ENCODE measurements at places on chromosomes 2 and 18.
A peak's percentile ranks its signal among the peaks of the same experiment; 100 is the strongest.

- DNase-seq, result peak; percentile 60
Measured at GRCh38 chr2:114550895-114551793, 108.7 kb downstream of the DPP10 start.

- no peak for DNase-seq
Measured at GRCh38 chr2:23789012-23789411, 137.9 kb downstream of the ATAD2B start.

DNA sequence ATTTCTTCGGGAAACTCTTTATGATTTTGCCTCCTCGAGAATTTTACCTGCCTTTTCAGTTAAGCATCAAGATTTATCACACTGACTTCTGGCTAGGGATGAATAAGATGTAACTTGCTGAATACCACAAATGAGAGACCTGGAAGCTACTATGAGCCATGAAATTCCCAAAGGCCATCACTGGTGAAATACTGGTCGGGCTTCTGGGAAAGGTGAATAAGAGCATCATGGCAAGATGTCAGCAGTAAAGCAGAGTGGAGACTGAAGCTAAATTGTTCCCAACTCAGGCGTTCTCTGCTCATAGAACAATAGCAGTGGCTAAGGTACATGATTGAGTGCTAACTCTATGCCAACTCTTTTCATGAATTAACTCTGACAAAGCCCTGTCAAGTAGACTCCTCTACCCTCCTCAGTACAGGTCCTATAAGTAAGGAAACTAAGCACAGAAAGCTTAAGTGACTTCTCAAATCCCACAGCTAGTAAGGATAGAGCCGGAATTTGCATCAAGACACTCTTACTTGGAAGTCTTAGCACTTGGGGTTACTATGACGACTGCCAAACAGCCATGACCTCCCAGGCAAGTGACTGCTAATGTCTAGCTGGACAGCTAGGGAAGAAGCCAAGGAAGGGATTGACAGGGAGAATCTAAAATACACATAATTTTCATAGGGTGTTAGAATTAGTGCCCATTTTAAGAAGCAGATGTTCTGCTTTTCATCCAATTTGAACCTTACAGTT is 22.7 kb upstream of the DSC3 start:
- DNase-seq, result no peak

GRCh38 chr2:26852405-26853306 is 4.7 kb downstream of the DPYSL5 start:
- DNase-seq, result no peak

DNA sequence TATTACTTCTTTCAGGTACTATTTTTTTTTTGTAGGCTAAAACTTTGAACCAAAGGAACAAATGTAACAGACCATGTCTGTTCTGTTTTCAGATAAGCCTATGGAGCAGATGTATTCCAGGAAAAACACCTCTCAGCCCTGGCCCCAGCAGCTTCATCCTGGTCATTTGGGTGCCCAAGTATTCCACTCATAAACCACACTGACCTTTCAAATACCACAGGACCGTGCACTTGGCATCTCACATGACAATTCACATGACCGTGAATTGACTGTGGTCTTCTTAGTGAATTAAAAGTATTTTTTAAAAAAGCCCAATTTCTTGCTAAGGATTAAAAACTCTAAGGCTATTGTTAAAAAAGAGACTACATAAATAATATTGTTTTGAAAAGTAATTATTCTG is 50.2 kb downstream of the SMIM21 start:
- no peak for DNase-seq

GRCh38 chr2:23363831-23364230 is 21.1 kb upstream of the KLHL29 start:
- DNase-seq, result no peak

DNA sequence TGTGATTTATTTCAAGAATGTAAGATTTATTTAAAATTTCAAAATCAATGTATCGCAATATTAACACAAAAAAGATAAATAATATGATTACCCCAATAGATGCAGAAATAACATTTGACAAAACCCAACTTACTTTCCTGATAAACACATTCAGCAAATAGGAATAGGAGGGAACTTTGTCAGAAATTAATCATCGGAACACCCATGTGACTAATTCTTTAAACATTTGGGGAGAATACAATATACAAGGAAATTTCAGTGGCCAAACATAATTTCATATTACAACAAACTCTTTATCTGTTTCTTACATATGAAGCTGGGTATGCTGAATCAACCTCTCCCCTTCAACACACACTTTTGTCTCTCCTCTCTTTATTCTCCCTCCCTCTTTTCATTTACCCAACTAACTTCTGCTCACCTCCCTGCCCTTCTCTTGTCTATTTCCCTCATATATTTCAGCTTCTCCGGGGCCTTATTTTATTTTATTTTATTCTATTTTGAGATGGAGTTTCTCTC is 309.6 kb upstream of the CNTNAP5 start:
- no peak for DNase-seq

- no peak for DNase-seq
Measured at GRCh38 chr2:109068811-109069210, 60.2 kb upstream of the SH3RF3 start.

GRCh38 chr2:112314856-112315255 is 39.5 kb downstream of the ZC3H6 start:
- DNase-seq, result no peak

DNA sequence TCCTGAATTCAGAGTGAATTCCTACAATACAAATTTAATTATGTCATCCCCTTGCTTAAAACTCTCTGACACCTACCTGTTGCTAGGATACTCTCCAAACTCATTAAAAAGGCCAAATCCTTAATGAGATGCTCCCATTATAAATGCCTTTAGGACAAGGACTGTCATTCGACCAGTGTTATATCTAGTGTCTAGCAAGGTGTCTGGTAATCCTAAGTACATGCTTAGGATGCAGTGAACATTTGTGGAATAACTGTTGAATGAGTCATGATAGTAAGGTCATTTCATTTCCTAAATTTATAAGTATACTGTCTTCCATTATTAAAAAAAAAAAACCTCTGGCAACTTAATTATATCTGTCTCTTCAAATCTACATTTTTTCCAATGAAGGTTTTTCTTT is 588.9 kb upstream of the NRXN1 start:
- no peak for DNase-seq

GRCh38 chr18:78790511-78790910 is 189.1 kb upstream of the SALL3 start:
- DNase-seq, result no peak

DNA sequence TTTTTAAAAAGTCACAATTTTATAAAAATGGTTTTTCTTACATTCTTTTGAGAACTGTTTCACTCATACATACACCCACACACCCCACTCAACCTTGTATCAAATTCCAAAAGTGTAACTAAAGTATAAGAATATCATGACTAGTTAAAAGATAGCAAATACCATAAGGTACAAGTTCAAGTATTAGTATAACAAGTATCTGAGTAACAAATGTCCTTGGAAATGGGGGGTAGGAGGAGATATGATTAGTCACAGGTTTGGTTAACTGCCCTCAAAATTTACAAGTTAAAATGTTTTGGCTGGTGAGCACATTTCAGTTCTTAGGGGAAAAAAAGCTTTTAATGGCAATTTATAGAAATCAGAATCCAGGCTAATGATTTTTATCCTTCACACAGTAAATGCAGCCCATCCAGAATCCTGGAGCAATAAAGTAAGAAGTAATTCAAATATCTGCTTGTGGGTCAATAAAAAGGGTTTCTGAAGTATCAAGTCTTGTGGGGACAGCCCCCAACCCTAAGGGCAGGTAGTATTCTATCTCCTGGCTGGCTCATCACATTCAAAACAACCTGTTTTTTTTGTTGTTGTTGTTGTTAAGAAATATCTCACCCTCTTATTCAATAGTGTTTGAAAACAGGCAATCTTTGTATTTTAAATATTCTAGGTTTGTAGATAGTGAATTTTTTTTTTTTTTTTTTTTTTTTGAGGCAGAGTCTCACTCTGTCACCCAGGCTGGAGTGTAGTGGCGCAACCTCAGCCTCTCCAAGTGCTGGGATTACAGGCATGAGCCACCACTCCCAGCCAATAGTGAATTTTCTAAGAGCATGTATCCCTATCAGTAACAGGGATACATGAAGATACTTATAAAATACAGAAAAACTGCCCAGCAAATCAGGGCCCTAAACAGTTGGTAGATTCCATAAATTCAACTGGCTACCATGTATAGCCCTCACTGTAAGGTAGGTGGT is 14.5 kb downstream of the IAH1 start:
- no peak for DNase-seq

DNA sequence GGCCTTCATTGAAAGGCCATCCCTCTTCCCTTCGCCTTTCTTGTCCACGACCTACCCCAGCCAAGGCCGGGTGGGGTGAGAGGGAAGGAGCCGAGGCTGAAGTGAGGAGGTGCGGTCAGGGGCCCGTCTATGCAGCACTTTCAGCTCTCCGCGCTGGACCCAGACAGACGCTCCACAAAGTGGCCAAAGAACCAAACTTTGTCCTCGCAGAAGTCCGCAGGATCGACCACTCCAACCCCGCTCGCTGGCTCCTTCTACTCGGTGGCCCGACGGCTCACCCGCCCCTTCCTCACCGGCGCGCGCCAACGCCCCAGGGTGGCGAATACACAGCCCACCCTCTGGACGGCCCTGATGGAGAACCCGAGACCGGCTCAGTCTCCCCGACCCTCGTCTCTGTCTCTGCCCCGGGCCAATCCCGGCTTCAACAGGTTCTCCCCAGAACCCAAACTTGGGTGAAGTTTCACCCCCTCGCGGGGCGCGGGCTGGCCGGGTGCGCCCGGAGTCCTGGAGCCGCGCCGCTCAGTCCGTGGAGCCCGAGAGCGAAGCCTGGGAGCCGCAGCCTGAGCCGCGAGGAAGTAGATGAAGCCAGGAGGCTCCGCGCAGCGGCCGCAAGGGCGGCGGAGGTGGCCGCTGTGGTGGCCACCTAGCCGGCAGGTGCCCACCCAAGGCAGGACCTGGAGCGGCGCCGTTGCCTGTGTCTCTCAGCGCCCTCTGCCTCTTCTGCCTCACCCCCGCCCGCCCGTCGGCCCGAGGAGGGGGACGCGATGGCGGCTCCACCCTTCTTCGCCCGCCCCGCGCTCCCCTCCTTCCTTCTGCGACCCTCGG is 26.7 kb upstream of the ALPP start:
- no peak for DNase-seq

DNA sequence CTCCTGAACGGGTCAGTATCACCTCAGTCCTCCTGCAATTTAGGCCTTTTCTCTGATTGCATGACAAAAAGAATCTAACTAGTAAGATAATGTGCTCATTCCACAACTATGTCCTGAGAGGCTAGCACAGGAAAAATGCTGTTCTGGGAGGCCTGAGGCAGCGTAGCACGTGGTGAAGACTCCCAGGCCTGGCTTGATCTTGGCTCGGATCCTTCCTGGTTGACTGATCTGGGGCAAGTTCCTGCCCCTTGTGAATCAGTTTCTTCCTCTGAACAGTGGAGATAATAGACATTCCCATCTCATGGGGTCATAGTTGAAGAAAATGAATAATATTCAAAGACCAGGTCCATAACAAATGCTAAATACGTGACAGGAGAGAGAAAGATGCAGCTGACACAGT is 12.3 kb downstream of the FBLN7 start:
- no peak for DNase-seq

- DNase-seq, result no peak
Measured at GRCh38 chr2:241933179-241933911, 63.8 kb downstream of the RTP5 start.

Measured in Kasumi-1 (cell line).